ENCODE measurements at places on chromosomes 13 and 19.

GRCh38 chr19:28494461-28494860 lies 718.5 kb downstream of the UQCRFS1 start:
- DNase-seq = no peak

DNA sequence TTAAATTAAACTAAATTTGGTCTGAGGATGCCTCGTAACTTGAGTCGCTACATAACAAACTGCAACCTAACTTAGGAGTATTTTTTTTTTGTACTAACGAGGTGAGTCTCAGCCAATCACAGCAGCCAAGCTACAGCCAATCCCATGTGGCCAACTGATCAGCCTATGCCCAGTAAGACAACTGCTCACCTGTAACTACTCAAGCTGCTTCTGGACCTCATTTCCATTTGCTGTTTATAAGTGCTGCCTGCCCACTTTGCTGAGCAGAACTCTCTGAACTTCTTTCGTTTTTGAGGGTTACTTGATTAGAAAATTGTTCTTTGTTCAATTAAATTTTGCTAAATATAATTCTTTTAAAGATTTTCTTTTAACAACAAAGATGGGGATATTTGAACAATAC lies 3.8 kb downstream of the CPB2 start:
- DNase-seq = no peak

DNA sequence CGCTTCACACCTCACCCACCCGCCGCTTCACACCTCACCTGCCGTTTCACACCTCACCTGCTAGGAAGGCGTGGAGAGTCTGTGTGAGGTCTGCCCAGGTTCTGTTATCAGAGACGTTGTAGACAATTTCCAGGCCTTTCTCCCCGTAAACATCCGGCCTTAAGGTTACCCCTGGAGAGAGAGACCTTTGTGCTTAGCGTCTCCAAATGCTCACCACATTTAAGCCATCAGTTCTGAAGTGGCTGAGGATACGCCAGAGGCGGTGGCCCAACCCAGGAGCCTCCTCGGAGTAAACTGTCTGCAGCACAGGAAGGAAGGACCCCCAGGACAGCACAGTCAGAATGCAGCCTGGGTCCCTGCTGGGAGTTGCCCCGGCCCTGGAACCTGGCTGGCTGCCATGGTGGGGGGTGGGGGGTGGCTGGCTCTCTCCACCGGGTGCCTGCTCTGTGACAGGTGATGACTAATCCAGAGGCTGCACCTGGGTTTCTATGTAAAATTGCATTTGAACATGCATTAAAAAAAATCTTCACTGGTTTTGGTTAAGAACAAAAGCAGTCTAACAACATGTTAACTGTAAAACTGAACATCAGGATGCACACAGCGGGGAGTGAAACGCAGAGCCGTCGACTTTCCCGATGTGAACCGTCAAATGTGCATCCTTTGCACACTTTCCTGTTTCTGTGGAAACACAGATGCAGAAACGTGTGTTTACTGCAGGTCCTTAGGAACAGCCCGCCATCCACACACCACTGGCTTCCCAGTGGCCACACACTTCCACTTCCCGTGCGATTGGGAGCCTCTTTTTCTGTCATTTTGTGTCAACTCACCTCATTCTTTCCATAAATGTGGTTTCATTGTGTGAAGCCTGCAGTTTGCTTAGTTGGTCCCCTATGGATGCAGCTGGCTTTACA lies 4.5 kb downstream of the ATP4B start:
- DNase-seq = no peak

DNA sequence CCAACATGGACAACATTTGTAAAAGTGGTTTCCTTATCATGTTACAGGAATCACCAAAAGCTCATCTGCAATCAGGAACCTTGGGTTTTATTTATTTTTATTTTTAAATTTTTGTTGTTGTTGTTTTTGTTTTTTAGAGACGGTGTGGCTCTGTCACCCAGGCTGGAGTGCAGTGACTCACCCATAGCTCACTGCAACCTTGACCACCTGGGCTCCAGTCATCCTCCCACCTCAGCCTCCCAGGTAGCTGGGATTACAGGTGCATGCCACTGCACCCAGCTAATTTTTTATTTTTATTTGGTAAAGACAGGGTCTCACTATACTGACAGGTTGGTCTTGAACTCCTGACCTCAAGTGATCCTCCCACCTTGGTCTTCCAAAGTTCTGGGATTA lies 13.6 kb upstream of the SERP2 start:
- no peak for DNase-seq

DNA sequence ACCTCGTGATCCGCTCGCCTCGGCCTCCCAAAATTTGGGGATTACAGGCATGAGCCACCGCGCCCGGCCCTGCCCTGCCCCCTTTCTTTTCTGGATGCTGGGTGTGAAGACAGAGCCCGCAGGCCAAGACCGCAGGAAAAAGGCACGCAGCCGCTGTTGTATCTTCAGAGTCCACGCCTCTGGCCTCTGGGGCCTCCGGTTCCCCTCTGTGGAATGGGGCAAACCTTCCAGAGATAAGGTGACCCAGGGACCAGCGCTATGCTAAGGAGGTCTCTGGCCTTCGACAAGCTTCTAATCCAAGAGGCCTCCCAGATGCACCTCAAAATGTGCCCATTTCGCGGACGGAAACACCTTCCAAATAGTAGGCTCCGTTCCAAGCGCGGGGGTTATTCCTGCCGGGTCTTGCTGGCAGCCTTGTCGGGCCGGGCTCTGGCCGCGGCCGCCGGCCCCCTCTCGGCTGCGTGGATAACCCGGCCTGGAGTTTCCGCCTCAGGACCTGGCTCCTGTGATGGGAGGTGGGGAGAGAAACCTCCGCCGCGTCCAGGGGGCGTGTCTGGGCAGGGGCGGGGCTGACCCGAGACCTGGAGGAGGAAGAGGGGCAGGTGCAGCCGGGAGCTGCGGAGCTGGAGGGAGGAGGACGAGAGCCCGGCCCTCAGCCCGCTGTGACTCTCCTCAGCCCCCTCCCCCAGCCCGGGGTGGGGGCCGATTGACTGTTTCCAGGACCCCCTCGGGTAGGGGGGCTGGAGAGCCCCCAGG lies 13.1 kb downstream of the TJP3 start:
- peak; percentile 75 for DNase-seq

- DNase-seq = no peak
Measured at GRCh38 chr19:1211494-1212234, 6.1 kb downstream of the STK11 start.

DNA sequence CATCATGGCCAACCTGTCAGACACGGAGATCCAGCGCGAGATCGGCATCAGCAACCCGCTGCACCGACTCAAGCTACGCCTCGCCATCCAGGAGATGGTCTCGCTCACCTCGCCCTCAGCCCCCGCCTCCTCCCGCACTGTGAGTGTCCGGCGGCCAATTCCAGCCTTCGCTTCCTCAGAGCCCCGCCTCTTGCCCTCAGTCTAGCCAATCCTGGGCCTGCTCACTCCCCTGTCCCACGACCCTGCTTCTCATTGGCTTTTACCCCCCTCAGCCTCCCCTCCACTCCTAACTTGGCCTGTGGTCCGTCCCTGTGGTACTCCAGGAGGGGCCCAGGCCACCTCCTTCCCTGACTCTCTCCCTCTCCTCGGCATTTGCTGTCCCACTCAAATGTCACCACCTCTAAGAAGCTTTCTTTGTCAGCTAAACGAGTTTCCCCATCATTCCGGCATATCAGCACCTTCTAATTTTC lies 12.3 kb downstream of the HRC start:
- DNase-seq = peak; percentile 95

- no peak for DNase-seq
Measured at GRCh38 chr19:14337510-14337909, 43.7 kb upstream of the ADGRE5 start.

DNA sequence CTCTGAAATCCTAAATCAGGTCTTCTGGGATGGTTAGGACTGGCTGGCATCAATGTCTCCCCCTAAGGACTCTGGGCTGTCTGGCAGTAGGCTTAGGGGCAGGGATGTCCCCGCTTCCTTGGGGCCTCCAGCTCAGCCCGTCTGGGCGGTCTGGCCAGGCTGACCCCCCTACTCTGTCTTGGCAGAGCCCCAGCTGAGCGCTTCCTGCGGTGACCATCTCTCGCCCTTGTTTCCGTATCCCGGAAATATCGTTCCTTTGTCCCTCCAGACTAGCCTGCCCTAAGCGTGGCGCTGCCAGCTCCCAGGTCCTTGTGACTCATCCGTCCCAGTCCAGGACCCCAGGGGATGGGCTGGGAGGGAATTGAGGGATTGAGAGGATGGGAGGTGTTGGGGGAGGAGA lies 11.3 kb downstream of the GTPBP3 start:
- DNase-seq = peak; percentile 76

- no peak for DNase-seq
Measured at GRCh38 chr19:2547033-2547680, 71.2 kb downstream of the GADD45B start.

GRCh38 chr13:20714563-20715329 lies 11.2 kb downstream of the IL17D start:
- DNase-seq = peak; percentile 31

GRCh38 chr19:4814625-4815425 lies 16.7 kb downstream of the TICAM1 start:
- peak; percentile 58 for DNase-seq

- no peak for DNase-seq
Measured at GRCh38 chr19:1261538-1261797, 7.7 kb upstream of the CIRBP start.

- peak; percentile 95 for DNase-seq
Measured at GRCh38 chr13:84192125-84192524, 309.9 kb upstream of the SLITRK1 start.

GRCh38 chr19:32130332-32130731 lies 215.1 kb upstream of the ZNF507 start:
- DNase-seq = no peak

DNA sequence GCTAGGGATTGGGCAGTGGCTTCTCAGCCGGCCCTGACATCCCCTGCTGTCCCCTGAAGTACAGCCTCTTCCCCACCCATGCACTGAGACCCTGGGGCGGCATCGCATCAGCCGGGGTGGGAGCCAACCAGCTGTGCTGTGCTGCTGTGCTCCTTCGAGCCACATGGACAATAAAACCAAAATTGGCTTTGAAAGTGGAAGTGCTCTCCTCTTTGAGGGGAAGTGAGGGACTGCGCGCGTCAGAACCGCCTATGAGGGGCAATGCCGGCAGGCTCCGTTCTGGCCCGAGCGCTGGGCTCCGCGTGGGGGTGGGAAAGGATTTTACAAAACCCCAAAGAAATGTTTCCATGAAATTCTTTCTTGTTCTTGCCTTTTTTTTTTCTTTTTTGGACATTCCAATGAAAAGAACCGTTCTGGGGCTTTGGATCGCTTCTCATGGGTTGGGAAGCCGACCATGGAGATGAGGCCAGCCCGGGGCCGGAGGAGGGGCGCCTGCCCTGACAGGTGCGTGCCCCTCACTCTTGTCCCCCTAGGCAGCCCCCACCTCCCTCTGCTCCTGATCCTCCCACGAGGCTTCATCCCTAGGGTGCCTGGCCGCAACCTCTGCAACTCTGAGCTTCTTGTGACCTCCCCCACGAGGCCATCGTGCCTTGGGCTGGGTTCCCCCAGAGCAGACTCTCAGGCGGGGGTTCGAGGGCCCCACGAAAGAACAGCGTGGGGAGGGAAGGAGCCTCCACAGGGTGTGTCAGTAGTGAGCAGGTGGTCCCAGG lies 22.6 kb downstream of the KLHL26 start:
- no peak for DNase-seq

- DNase-seq = peak; percentile 99
Measured at GRCh38 chr19:41225238-41226052, 6.4 kb downstream of the AXL start.

DNA sequence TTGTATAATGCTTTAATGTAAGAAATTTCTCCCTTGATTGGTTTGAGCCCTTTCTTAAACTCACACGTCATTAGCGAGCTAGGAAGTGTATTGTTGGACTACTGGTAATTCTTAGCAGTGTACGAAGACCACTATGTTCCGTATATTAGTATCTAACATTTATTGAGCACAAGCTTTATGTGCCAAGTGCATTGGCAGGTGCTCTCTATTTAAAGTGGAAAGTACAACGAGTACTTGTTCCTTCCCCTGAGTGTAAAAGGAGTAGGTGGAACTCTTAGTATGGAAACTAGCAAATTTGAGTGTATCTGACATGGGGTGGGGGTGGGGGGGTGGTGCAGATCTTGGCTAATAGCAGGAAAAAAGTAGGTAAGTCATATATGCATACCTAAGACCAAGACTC lies 594.7 kb downstream of the FGF9 start:
- DNase-seq = no peak

Measured in EL (cell line).